ENCODE measurements at places on chromosomes 4 and X.

GRCh38 chr4:80306260-80306659 lies 29.3 kb upstream of the CFAP299 start:
- no peak for DNase-seq

DNA sequence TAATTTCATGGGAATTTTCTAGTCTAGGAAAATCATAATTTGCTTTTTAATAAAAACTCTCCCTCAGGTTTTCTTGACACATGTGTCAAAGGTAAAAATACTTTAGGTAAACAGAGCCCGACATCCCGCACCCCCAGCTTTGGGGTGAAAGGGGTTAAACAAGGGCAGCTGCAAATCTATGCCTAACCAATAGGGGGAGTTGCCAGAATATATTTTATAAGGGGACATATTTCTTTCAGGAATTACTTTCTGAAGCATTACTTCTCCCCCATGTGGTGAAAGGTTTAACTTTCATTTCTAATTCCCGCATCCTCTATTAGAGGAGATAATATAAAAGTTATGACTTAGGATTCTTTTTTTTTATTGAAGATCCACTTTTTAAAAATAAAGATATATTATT lies 53.9 kb upstream of the HEPH start:
- DNase-seq = no peak

GRCh38 chr4:926538-926937 lies 5.6 kb downstream of the GAK start:
- no peak for DNase-seq

GRCh38 chrX:24184018-24184417 lies 34.5 kb downstream of the ZFX start:
- no peak for DNase-seq

DNA sequence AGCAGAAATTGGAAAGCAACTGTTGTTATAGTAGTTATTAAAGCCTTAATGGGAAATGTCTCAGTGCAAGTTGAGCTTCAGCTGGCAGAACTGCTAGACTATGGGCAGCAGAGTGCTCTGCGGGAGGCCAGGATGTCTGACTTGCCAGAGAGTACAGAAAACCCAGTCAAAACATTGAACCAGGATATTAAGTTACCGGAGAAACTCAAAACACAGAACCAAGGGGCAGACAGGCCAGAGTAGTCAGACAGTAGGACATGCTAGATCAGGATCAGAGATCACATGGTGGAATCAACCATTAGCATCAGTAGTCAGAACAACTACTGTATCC lies 72.9 kb upstream of the TNIP3 start:
- no peak for DNase-seq

GRCh38 chr4:131613824-131614216 lies 1535.3 kb upstream of the PCDH10 start:
- no peak for DNase-seq

DNA sequence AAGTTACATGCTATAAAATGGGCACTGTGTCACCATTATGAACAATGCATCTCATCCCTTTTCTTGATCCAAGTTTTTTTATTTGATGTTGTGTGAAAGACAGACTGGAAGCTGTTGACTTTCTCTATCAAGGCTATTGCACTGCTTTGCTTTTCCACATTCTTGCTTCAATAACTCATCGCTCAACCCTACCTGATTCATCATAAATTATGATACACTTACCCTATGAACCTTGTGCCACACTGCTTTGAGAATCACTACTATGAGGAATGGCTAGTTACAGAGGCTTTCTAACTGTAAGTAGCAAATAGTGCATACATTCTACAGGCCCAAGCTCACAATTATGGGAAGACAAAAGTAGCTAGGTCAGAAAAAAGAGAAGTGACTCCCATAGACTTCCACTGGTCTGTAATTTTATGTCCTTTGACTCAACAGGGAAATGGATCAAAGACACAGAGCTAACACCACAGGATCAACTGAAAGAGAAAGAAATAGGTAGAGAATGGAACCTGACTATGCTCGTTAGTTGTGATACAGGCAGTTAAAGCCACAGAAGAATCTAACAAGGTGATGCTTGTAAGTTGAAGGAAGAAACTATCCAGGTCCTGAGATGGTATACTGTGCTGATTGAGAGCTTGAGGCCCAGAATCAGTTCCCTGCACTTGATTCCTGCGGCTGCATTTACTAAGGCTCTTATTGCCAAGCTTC lies 163.5 kb downstream of the PPP3CA start:
- DNase-seq = no peak

- no peak for DNase-seq
Measured at GRCh38 chr4:166280642-166281041, 407.6 kb downstream of the TLL1 start.

- DNase-seq = no peak
Measured at GRCh38 chrX:152177497-152178269, 39.3 kb upstream of the MAGEA10 start.

DNA sequence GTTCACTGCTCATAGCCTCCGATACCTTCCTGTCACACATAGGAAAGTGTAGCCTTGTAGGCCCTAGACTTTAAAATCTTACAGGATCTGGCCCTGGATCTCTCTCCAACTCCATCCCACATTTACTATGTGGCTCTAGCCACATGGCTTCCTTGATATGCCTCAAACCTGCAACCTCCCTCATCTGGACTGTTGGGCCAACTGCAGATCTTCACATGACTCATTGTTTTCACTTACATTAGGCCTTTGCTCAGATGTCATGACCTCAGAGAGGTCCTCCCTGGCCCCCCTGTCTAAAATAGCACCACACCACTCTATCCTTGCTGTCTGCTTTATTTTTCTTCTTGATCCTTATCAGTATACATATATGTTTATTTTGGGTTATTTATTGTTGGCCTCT lies 8.1 kb upstream of the NR0B1 start:
- no peak for DNase-seq

DNA sequence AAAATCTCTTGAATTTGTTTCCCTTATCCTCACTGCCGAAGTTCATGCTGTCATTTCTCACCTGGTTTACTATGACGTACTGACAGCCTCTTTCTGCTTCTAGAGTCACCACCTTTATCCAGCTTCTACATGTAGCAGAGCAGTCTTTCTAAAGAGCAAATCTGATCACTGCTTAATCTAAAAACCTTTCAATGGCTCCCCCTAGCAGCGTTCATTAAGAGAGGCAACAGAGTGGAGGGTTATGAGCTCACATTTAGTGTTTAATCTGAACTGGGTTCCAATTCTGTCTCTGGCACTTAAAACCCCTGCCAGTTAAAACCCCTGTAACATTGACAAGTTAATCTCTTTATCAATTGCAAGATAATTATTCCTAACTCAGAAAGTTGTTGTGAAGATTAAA lies 4.4 kb downstream of the RBPJ start:
- no peak for DNase-seq

DNA sequence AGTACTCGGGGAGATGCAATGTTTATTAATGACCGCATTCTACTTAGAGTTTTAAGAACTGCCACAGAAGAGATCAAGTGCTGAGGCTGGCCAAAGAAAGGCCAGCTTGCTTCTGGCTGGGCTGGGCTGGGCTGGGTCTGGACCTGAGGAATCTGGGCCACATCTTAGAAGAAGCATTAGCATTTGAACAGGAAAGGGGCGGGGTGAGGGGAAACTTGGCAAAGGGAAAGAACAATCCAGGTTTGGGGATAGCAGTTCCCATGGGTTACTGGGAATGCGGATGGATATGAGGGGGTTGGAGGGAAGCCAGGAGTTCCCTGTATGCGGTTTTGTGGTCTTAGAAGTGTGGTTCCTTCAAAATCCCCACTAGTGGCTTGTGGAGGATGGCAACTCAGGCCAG lies 83.3 kb downstream of the CLDN34 start:
- no peak for DNase-seq

DNA sequence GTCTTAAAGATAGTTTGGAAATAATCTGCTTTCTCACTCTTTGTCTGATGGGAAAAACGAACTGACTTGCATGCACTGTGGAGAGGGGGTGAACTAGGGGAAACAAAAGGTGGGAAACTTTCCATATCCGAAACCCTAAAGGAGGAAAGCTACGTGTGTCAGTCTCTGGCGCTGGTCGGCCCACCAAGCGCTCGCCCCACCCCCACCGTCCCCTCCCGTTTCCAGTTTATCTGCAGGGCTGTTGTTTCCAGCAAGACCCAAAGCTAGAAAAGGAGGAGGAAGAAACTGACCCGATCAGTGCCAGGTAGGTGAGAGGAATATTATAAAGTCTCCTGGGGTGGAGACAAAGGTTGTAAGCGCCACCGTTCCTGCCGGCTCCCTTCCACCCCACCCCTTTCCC lies 552 bp downstream of the TCEAL9 start:
- DNase-seq = no peak

- no peak for DNase-seq
Measured at GRCh38 chrX:22746081-22746480, 253.7 kb upstream of the DDX53 start.

DNA sequence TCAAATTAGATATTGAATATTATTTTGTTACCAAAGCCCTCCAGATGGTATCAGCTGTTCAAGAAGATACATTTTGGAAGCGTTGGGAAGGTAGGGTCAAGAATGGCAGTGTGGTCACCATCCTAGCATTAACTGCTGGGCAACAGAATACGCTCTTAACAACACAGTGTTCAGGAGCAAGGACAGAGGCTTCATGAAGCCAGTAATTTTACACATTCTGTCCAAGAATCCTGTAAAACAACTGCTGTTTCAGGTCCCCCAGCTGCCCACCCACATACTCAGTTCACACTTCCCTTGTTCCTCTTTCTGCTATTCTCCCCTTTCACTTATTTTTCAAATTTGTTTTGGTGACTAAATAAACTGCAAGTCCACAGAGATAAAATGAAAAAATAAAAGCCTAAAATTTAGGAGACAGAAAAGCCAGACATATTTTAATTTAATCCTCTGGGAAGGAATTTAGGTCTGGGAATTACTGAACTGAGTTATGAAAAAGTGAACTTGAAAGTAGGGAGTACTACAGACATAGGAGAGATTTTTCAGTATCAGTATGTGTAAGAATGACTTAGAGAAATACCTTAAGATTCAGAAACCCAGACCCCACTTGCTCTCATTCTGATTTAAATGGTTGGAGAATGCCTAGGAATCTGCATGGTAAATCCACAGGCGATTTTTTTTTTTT lies 406.7 kb downstream of the MAPK10 start:
- DNase-seq = no peak

DNA sequence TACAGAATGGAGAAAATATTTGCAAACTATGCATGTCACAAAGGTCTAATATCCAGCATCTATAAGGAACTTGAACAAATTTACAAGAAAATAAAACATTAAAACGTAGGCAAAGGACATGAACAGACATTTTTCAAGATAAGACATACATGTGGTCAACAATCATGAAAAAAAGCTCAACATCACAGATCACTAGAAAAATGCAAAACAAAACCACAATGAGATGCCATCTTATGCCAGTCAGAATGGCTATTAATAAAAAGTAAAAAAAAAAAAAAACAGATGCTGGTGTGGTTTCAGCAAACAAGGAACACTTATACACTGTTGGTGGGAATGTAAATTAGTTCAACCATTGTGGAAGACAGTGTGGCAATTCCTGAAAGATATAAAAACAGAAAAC lies 75.8 kb upstream of the IL13RA2 start:
- no peak for DNase-seq

DNA sequence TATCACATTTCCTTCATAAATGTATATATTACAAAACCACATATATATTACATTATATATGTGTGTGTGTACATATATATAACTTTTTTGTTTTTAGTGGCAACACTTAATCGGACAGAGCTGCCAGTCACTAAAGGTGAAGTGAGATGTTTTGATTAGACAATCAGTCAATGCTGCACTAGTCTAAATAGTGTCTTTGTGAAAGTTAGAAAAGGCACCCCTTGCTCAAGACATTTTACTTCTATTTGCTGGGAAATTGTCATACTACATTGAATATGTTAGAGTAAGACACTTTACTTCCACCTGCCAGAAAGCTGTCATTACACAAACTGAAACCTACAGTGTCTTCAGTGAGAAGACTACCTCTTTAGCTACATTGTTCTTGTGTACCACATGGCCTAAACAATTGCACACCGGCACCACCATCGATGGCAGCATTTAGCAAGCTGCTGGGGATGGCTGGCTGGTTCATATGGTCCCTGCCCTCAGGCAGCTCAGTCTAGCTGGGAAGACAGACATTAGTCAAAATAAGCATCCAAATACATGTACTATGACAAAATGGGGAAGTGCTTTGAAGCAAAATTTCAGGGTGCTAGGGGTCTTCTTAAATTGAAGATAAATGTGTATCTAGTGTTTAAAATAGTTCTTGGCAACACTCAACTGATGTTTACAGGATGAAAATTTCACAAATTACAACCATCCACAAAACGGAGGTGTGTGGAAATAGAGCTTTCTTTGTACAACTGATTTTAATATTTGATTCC lies 148.1 kb upstream of the GATB start:
- DNase-seq = no peak

All from GM18507 (cell line).